ENCODE measurements at places on chromosomes 7 and 10. TPM values are rescaled to one million over a fixed set of nuclear protein-coding genes. Genes with fewer than 3 reads are reported as not detected.

DNA sequence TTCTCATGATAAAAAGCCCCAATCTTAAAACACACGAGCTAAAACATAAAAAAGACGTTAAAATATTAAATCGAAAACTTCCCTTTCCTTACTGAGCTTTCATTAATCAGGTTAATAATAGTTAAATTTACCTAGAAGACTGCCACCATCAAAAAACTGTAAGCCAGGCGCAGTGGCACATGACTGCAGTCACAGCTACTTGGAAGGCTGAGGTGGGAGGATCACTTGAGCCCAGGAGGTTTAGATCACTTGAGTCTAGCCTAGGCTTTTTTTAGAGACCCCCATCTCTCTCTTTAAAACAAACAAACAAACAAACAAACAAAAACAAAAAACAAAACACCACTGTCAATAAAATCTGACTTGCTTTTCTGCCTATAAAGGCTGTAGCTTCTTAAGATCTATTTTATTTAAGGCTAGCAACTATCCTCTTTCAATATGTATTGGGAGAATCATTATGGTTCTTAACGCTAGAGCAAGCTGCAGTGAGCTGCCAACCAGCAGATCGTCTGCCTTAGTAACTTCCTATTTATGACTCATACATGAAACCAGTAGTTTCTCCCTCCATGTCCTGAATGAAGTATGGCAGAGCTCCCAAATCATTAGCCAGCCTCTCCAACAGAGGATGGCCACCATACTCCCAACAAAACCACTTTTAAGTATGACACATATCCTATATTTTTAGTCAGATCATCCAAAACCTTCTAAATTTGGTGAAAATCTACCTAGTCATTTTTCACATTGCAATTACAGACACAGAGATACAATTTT is 163.7 kb downstream of the SRPK2 start:
- no peak for DNase-seq
- H3K4me3 ChIP-seq = no peak overlapping the region
- no peaks in the 10 kb centered on the region for H3K27me3 ChIP-seq
- no peak overlapping the region for H3K27ac ChIP-seq
- no peaks in the 10 kb centered on the region for H3K36me3 ChIP-seq
- H3K4me1 ChIP-seq = no peaks in the 10 kb centered on the region

Gene PLAC9
- 31.4 TPM for total RNA-seq

Gene NUTM2D
- total RNA-seq = 9.0 TPM

DNA sequence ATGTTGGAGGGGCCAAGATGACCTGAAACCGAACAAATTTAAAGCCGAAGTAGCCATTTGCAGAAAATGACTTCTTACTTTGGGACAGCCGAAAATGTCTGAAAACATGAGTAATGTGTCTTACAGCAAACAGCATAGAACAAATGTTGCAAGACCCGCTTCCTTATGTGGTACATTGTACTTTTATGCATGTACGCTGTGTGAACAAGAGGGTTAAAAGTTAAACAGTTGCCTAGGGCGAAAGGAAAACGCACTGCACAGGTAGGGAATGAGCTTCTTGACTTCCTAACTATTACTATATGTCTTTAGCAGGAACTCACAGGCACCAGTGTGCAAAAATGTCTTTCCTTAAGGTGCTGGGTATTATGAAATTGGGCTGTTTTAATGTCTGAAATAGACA is 303.5 kb upstream of the MGMT start:
- no peaks in the 10 kb centered on the region for H3K36me3 ChIP-seq
- H3K4me1 ChIP-seq = no peaks in the 10 kb centered on the region
- H3K27ac ChIP-seq = no peak overlapping the region
- no peak for DNase-seq
- no peaks in the 10 kb centered on the region for H3K27me3 ChIP-seq

GRCh38 chr10:29969255-29970011 is 90.0 kb downstream of the JCAD start:
- H3K27me3 ChIP-seq = no peaks in the 10 kb centered on the region
- no peaks in the 10 kb centered on the region for H3K4me1 ChIP-seq
- no peak for DNase-seq
- H3K36me3 ChIP-seq = no peaks in the 10 kb centered on the region
- H3K4me3 ChIP-seq = no peak overlapping the region
- no peak overlapping the region for H3K27ac ChIP-seq
